ENCODE measurements at places on chromosomes 4 and X.

DNA sequence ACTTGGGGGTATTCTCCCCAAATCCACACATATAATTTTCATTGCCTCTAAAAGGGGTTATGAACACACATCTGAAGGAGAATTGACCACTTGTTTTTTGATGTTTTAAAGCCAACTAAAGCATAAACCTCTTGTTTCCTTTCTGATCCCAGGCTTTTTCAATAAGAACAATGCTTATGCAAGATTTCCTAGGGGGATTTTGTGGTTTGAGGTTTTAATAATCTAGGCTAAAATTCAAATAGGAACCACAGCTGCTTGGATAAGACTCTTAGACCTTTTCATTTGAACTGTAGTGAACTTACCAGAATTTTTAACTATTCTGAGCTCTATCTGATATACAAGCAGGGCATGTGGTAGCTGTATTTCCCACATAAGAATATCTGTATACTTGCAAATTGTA, 651.1 kb downstream of the ANKRD50 start:
- DNase-seq: no peak

- no peak for DNase-seq
Observed at GRCh38 chr4:183571350-183571941, 66.6 kb downstream of the ING2 start.

DNA sequence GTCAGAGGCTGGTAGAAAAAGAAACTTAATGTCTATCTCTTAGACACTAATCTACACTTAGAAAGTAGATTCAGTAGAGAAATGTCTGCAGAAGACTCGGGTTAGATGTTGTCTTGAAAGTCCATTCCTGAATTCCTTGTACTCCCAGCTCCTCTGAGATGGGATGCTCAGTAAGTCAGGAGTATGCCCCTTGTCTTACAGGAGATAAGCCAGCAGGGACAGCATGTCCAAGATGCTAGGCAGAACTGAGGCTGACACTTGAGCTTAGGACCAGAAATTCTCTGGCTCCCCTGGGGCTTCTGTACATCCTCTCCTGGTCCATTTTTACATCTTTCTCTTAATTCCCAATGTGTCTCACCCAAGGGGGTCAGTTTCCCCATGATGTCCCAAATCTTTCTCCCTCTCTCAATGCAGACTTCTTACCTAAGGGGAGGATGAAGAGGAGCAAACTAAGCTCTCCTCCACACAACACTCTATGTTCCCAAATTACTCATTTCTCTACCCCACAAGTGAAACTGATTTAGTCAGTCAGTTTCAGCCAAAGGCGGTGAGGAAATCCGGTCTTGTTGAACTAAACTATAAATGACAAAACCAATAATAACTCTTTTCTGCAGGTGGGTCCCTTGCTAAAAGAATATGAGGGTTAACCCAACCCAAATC, 558.2 kb upstream of the DIPK2B start:
- no peak for DNase-seq

GRCh38 chr4:145614233-145614610, 5.0 kb upstream of the MMAA start:
- DNase-seq: no peak

DNA sequence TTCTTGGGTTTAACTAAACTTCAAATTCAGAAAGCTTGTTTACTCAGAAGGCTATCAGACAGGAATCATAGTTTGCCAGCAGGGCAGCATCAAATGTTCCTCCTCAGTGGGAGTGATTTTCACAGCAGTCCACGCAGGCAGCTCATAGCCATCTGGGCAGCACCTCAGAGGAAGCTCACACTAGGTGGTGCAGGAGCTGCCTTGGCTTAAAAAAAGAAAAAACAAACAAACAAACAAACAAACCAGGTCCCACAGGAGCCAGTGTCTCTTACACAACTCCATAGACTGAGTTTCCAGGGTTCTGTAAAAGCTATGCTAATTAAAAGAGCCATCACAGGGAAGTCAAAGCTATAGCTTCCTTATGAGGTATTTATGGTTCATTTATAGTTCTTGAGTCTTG, 10.5 kb upstream of the KLHL5 start:
- no peak for DNase-seq

Data from dorsolateral prefrontal cortex (tissue), 122 donors.